ENCODE measurements at places on chromosomes 1 and 21. TPM values are rescaled to one million over a fixed set of nuclear protein-coding genes. Genes with fewer than 3 reads are reported as not detected.

Gene OR6N1
- not detected for total RNA-seq

Gene VAV3
- 6.9 TPM for total RNA-seq

Gene LCE3E
- not detected for total RNA-seq

- no peaks in the 10 kb centered on the region for H3K27me3 ChIP-seq
- no peak for DNase-seq
- H3K4me1 ChIP-seq = peaks cover 21% of the 10 kb centered on the region
- H3K27ac ChIP-seq = no peak overlapping the region
- peaks cover 25% of the 10 kb centered on the region for H3K36me3 ChIP-seq
- no peak overlapping the region for H3K4me3 ChIP-seq
Observed at GRCh38 chr1:36257375-36257767, 33.1 kb downstream of the THRAP3 start.

GRCh38 chr1:115537415-115537814, 104.4 kb upstream of the VANGL1 start:
- no peak overlapping the region for H3K27ac ChIP-seq
- H3K4me1 ChIP-seq = no peaks in the 10 kb centered on the region
- H3K27me3 ChIP-seq = peaks cover 5% of the 10 kb centered on the region

GRCh38 chr1:87821335-87821697, 492.6 kb downstream of the LMO4 start:
- H3K36me3 ChIP-seq = no peaks in the 10 kb centered on the region
- H3K27me3 ChIP-seq = peaks cover 15% of the 10 kb centered on the region
- no peaks in the 10 kb centered on the region for H3K4me1 ChIP-seq
- DNase-seq = no peak
- no peak overlapping the region for H3K27ac ChIP-seq

- no peaks in the 10 kb centered on the region for H3K27me3 ChIP-seq
- DNase-seq = no peak
- H3K4me3 ChIP-seq = no peak overlapping the region
- no peaks in the 10 kb centered on the region for H3K4me1 ChIP-seq
Observed at GRCh38 chr1:22500471-22500870, 48.8 kb downstream of the ZBTB40 start.

- no peaks in the 10 kb centered on the region for H3K4me1 ChIP-seq
- no peak for DNase-seq
- H3K4me3 ChIP-seq = no peak overlapping the region
- peaks cover 5% of the 10 kb centered on the region for H3K27me3 ChIP-seq
- H3K36me3 ChIP-seq = no peaks in the 10 kb centered on the region
Observed at GRCh38 chr1:31189696-31190674, 49.7 kb downstream of the NKAIN1 start.

Data from activated naive CD8-positive, alpha-beta T cell treated with anti-CD3 and anti-CD28 coated beads, Interleukin-2, amount 10 ng/mL, durations not matched to agents 7 days and 5 days (primary cell).